Activated gamma-delta T cell treated with anti-CD3 and anti-CD28 coated beads, Interleukin-2, amount 50 U/mL, for 16 hours (primary cell): ENCODE measurements at places on chromosomes 3 and 15.

DNA sequence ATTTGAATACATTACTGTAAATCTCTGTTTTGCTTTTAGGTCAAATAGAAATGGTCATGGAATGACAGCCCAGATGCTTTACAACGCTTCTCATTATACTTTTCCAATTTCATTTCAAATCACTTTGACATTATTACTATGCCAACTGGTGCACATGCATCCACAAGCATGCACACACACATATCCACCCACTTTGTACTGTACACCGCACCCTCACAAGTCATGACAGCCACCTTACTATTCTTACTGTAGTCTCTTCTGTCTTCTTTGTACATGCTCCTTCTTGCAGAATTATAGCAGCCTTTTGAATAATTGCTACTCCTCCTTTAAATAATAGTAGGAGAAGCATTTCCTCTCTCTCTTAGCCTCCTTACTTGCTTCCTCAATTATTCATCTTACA lies 1361.4 kb downstream of the ROBO1 start:
- DNase-seq, result no peak

- no peak for DNase-seq
Observed at GRCh38 chr15:87579537-87579936, 677.0 kb downstream of the NTRK3 start.

- DNase-seq, result no peak
Observed at GRCh38 chr15:77069521-77070121, 1.3 kb downstream of the TSPAN3 start.

DNA sequence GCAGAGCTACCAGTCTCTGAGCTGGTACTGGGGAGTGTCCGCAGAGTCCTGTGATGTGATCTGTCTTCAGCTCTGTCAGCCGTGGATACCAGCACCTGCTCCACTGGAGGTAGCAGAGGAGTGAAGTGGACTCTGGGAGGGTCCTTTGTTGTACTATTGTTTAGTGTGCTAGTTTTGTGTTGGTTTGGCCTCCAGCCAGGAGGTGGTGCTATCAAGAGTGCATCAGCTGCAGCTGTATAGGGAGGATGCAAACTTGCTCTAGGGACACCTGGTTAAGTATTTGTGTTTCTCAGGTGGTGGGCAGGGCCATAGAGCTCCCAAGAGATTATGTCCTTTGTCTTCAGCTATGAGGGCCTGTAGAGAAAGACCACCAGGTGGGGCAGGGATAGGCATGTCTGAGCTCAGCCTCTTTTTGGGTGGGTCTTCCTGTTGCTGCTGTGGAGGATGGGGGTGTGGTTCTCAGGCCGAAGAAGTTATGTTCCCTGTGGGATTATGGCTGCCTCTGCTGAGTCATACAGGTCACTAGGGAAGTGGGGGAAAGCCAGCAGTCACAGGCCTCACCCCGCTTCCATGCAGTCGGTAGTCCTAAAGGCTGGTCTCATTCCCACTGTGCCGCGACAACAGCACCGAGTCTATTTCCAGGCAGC lies 443.2 kb upstream of the TBL1XR1 start:
- no peak for DNase-seq

GRCh38 chr15:78909160-78909695 lies 35.6 kb downstream of the CTSH start:
- no peak for DNase-seq

GRCh38 chr3:171125010-171125409 lies 98.5 kb upstream of the SLC2A2 start:
- no peak for DNase-seq

DNA sequence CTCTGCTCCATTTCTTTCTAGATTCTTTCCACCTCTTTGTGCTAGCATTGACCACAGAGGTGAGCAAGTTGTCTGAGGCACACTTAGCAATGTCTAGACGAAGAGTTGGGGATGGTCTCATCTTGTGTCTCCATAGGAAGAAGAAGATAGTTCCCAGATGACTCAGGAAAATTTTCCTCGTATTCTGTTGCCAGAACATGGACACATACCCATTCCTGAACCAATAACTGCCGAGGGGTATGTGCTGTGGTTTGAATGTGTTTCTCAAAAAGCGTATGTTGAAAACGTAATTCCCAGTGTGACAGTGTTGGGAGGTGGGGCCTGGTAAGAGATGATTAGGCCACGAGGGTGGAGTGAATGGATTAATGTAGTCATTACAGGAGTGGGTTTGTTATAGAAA lies 107.5 kb upstream of the GALNT15 start:
- DNase-seq, result no peak

GRCh38 chr15:66750609-66751008 lies 48.6 kb downstream of the SMAD6 start:
- no peak for DNase-seq

DNA sequence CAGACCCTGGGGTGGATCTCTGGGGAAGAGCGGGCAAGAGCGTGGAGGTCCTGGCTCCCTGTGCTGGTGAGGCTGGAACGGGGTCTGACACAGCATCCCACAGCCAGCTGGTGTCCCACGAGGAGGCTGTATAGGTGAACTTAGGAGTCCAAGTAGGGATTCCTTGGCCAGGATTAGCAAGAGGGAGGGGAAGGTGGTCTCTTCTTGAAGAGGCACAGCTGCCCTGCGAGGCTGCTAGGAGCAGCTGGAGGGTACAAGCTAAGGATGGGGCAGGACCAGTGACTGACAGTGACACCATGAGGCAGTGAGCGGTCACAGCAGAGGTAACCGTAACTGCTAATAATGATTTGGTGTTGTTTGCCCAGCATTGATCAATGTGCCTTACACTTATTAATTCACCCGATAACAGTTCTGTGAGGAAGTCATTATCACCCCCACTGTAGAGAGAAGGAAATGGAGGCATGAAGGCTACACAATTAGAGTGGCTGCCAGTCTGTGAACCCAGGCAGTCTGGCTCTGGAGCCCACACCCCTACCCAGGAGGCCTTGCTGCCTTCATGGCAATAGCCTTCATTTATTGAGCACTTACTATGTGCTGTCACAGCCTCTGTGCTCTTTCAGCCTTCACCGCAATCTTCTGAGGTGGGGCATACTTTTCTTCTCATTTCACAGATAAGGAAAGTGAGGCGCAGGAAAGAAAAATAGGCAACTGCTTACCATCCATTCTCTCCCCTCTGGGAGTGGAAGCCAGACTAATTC lies 59.4 kb downstream of the TMEM44 start:
- no peak for DNase-seq
